ENCODE measurements at places on chromosomes 2 and 18.

DNA sequence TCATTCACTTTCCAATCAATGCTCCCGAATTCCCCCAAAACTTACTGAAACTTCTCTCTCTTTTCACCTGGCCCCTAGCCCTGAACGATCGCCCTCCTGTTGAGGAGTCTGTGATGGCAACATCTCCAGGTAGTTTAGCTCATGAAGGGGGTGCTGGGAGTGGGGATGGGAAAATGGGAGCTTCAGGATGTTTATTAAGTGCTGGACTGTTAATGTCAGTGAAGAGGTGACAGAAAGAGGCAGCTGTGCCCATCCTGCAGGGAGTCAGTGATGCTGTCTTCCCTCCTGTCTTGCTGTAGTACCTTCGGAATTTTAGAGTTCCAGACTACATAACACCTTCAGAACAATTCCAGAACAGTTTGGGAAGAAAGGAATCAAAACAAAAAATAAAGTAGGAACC lies 308.8 kb downstream of the ALK start:
- no peak for DNase-seq

DNA sequence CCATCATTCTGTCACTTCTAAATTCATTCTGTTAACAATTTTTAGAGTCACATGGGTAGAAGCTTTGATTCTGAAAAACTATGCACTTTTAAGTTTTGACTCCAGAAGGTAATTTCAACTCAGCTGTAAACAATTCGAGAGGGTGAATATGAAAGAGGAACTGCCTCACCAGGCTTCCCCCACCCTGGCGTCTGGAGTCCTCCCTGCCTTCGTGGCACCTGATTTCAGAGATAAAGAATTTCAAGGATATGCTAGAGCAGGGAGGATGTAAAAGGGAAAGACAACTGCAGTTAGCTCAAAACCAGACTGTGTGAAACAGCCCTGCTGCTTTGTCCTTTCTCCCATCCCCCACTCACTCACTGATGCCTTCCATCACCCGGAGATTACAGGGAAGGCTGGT lies 40.7 kb downstream of the ONECUT2 start:
- no peak for DNase-seq

DNA sequence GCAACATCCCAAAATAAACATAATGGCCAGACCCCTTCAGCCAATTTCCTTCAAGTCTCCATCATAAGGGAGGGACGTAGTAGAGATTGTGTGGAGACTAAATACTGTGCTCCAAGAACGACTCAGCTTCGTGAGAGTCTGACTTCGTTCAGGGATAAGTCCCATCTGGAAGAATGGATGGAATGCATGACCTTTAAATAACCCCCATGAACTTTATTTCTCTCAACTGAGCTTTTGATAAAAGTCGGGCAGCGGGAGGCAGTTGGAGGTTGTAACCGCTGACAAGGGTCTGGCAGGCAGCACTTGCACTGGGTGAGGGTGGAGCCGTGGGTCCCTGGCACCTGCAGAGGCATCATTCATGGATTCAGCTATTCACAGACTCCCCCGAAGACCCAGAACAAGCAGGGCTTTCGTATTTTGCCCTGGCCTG lies 115.9 kb downstream of the ZFP36L2 start:
- no peak for DNase-seq

DNA sequence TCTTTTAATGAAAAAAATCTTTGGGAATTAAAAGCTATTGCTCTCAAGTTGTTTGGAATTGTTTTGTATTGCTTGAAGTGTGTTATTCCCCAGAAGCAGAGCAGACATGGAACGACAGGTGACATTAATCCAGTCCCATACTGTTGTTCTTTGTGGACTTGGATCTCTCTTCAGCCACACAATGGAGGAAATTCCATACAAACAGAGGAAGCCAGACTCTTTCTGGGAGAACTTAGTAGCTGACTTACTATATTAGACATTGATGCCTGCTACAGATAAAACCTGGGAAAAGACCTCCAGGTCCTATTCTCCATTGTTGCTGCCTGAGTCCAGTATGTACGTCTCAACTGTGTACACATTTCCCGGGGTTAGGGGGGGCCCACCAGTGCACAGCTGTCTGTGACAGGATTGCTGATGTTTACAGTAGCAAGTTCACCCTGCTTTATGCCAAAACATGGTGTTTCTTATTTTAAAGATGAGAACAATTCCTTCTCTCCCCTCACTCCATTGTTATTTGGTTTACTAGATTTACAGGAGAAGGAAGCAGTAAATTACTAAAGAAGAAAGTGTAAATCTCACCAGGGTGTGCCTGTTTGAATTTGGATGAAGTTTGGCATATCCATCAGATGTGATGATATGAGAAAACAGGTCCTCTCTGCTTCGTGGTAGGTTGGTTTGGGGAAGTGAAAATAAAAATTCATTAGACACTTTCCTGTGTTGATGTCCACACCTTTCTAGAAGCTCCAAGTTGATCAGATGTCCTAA lies 142.4 kb upstream of the RBBP8 start:
- DNase-seq: no peak

DNA sequence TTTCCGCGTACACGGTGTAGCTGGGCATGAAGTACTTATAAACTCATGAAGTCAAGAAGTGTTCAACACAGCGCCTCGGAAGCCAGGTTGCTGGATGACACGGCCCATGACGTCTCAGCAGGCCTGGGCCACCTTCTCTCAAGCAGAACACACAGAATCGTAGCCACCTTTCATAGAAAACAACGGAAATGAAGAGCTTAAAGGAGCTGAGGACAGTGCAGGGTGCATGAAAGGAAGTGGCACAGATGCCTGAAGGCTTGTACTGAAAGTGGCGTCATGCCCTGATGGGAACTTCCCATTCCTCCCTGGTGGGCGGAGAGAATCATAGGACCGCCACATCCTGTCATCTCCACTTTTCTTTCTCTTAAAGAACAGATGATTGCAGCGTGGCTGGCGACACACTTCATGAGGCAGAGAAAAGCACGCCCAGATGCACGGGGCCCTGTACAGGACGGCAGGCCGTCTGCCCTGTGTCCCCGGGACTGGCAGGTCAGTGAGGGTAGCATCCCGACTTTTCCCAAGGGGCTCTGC lies 31.1 kb downstream of the HDAC4 start:
- DNase-seq: no peak

DNA sequence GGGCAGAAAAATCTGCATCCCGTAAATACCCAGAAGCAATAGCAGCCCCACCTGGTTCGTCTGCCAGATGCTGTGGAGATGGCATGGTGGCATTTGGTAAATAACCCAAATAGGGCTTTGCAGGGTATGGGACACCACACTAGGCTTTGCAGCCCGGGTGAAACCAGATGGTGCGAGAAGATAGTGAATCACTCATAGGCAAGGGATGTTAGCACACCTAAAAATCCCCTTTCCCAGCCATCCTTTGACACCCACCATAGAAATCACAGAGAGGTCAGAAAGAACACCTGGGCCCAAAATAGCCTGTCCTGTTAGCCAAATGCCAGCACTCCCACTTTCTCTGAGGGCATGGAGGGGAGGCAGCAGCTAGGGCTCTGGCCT lies 47.6 kb downstream of the BCL11A start:
- DNase-seq: peak; percentile 21

GRCh38 chr2:112059671-112060070 lies 4.6 kb downstream of the TMEM87B start:
- no peak for DNase-seq

GRCh38 chr2:19038071-19039015 lies 320.1 kb downstream of the OSR1 start:
- no peak for DNase-seq

- no peak for DNase-seq
Observed at GRCh38 chr2:136572335-136572734, 193.0 kb upstream of the THSD7B start.

GRCh38 chr2:165287094-165287778 lies 48.0 kb downstream of the SCN2A start:
- no peak for DNase-seq

- no peak for DNase-seq
Observed at GRCh38 chr18:564708-565561, 15.2 kb upstream of the CETN1 start.

- DNase-seq: no peak
Observed at GRCh38 chr2:174325373-174326160, 9.2 kb upstream of the SP9 start.

DNA sequence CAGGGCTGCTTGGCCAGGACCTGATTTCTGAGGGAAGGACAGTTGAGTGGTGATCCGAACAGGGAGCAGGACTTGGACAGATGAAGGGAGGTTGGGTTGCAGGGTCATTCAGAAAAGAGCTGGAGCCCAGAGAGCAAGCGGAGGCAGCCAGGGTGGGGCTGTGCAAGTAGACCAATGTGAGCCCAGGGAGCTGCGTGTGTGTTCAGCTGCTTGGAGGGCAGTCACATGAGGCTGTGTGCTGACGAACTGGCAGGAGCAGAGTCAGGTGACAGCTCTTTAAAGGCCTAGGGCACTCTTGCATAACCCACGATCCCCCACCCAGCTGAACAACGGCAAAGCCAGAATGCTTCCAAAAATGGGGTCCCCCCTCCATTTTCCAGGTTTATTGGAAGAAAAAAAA lies 4.6 kb upstream of the MLPH start:
- no peak for DNase-seq

GRCh38 chr2:11155381-11156035 lies at the start of gene SLC66A3:
TSS of gene SLC66A3 (plus strand) at chr2:11155467. CDS start at chr2:11155547, 80 bp downstream.
- no peak for DNase-seq

DNA sequence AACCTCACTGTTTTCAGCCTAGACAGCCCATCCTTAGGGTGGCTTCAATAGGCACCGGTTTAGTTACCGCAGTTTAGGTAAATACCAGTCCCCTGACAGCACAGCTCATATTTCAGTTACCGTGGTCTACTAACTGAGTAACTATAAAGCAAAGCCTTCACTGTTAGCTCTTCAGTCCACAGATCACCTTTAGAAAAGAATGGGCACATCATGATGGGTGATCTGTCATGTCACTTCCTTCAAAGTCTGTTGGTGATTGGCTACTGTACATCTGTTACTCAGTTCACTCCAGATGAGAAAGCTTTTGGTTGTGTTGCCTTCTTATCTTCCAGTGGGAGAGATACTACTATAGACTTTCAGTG lies 21.0 kb downstream of the SLC20A1 start:
- DNase-seq: no peak

DNA sequence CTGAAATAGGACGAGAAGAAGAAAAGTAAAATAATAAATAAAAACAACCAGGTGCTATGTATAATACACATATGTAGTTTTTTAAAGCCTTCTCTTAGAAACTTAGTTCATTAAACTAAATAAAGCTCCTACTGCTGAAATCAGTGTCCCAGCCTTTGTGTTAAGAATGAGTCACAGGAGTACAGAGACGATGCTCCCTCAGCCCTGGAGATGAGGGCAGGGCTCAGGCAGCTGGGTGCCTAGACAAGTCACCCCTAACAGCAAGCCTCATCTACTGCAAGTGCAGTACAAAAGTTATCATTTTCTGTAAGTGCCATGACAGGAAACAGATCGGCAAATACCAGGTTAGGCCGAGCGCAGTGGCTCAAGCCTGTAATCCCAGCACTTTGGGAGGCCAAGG lies 18.2 kb downstream of the KIDINS220 start:
- DNase-seq: no peak
